RPMI7951 (cell line): ENCODE measurements at places on chromosomes 5 and 9. TPM values are rescaled to one million over a fixed set of nuclear protein-coding genes. Genes with fewer than 3 reads are reported as not detected.

Gene PLPP1
- 26.7 and 30.3 TPM in 2 replicates for total RNA-seq

Gene FOXD4
- total RNA-seq = not detected in 2 replicates

Gene FAXDC2
- total RNA-seq = 3.4 and 6.4 TPM in 2 replicates

Gene HIGD2A
- 78.5 and 108 TPM in 2 replicates for total RNA-seq

Gene MAT2B
- total RNA-seq = 59.1 and 68.0 TPM in 2 replicates

- DNase-seq = no peak
These were observed 89.7 kb upstream of the PRLR start for GRCh38 chr5:35320029-35320428.

GRCh38 chr5:67963789-67964519 is 251.6 kb upstream of the PIK3R1 start:
- DNase-seq = no peak

GRCh38 chr5:148937239-148937638 is 110.8 kb downstream of the ADRB2 start:
- peak; percentile 21 for DNase-seq

DNA sequence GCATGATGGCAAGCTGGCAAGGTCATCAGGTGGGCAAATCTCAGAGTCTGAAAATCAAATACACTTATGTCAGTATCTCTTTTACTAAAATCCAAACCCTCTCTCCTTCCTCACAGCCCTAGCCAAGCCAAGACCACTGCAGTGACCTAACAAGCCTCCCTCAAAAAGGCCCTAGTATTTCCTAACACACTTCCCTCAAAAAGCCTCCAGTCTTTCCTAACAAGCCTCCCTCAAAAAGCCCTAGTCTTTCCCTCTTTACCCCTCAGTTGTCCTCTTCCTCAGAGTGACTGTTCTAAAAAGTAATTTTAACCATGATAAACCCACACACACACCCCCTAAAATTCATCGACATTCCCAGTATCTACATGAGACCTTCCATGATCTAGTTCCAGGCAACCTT is 140.0 kb downstream of the CDK5RAP2 start:
- no peak for DNase-seq

DNA sequence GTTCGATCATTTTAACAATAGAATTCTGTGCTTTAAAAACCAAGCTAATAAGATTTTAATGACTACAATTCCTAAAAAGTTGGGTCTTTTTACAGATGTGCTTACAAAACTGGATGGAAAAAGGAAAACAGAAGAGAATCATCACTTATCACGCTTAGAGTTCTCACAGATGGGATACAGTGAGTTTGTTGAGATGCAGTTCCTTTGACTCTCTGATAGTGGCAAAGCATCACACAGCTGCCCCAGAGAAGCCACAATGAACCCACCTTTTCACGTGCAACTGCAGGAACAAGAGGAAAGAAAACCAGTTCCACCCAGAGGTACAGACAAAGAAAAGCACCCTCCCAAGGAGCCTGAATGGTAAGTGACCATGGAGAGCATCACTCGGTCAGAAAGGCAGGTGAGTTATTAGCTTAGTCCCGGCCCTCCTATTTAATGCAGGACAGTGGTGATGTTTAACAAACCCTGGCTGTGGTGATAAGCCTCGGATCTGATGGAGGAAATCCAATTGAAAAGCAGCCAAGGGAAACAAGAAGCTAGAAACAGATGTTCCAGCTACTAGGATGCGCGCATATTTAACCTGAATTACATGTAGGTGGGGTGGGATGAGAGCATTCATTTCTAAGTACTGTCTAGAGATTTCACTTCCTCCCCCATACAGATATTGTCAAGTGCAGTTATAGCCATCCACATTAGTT is 167.7 kb downstream of the TARS1 start:
- peak; percentile 39 for DNase-seq

DNA sequence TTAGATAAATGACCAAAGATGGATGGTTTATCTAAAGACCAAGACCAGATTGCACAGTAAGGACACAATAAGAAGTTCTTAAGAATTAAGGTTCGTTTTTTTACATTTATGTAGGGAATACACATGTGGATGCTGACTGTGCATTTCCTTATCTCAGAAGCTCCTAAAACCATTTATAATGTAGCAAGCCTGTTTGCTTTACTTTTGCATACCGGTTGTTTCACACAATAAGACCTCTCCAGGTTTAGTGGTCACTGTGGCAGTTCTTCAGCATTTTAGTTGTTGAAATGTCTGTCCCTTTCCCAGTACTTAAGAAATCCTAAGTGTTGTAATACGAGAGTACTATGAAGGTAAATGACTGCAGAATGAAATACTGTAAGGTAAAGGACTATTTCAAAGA is 43.6 kb downstream of the BASP1 start:
- no peak for DNase-seq

- no peak for DNase-seq
These were observed 1.9 kb downstream of the DAPK1 start for GRCh38 chr9:87499424-87500017.
